ENCODE measurements at places on chromosomes 3 and 15.
A peak's percentile ranks its signal among the peaks of the same experiment; 100 is the strongest.

DNA sequence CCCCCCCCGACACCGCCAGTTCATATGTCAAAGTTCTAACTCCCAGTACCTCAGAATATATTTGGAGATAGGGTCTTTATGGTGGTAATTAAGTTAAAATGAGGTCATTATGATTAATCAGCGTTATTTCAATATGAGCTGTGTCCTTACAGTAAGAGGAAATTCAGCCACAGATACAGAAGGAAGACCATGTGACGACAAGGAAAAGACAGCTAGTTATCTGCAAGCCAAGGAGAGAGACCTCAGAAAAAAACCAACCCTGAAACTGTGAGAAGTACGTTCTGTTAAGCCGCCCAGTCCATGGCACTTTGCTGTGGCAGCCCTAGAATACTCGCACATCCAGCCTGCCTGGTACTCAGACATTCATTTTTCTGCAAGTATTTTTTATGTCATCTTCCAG, 62.3 kb upstream of the ARL8B start:
- no peaks in the 10 kb centered on the region for H3K27me3 ChIP-seq
- H3K36me3 ChIP-seq: no peaks in the 10 kb centered on the region
- no peaks in the 10 kb centered on the region for H3K4me1 ChIP-seq
- H3K4me3 ChIP-seq: no peak overlapping the region
- no peak overlapping the region for H3K27ac ChIP-seq
- no peak for DNase-seq

DNA sequence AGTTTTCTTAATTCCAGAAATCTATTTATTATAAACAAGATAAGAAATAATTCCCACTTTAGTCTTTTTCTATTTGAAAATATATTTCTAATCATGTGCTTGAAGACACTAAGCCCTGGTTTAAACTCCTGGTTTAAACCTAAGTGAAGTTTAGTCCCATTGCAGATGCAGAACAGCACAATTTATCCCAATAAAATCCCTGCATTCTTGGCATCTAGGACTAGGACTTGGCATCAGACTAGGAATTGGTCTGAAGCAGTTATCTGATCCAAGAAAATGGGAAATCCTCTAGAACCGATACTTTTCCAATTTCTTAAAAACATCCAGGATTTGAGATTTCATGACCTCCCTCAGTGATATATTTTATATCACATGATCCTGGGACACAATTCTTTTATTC, 168.8 kb upstream of the VEPH1 start:
- no peaks in the 10 kb centered on the region for H3K27me3 ChIP-seq
- no peaks in the 10 kb centered on the region for H3K36me3 ChIP-seq
- H3K4me3 ChIP-seq: no peak overlapping the region

- H3K27ac ChIP-seq: peak overlapping the region; percentile 17
- H3K4me3 ChIP-seq: no peak overlapping the region
- no peaks in the 10 kb centered on the region for H3K27me3 ChIP-seq
- no peak for DNase-seq
- no peaks in the 10 kb centered on the region for H3K4me1 ChIP-seq
- H3K36me3 ChIP-seq: peaks cover 48% of the 10 kb centered on the region
These were observed 12.6 kb upstream of the LMAN1L start for GRCh38 chr15:74799856-74800558.

DNA sequence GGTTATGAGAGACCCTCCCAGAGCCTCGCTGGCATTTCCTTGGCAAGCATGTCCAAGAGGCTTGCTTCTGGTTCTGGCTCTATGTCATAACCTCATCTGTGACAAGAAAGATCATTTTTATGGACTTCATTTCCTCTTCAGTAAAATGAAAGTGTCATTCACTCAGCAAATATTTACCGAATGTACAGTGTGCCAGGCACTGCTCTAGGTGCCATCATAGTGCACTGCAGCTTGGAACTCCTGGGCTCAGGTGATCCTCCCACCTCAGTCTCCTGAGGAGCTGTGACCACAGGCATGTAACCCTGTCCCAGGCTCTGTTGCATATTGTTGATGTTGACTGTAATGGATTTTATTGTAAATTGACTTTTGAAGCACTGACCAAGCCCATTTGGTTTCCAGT, 18.7 kb upstream of the ITPKA start:
- no peak for DNase-seq
- no peak overlapping the region for H3K27ac ChIP-seq
- H3K36me3 ChIP-seq: peaks cover 47% of the 10 kb centered on the region
- H3K4me1 ChIP-seq: no peaks in the 10 kb centered on the region

DNA sequence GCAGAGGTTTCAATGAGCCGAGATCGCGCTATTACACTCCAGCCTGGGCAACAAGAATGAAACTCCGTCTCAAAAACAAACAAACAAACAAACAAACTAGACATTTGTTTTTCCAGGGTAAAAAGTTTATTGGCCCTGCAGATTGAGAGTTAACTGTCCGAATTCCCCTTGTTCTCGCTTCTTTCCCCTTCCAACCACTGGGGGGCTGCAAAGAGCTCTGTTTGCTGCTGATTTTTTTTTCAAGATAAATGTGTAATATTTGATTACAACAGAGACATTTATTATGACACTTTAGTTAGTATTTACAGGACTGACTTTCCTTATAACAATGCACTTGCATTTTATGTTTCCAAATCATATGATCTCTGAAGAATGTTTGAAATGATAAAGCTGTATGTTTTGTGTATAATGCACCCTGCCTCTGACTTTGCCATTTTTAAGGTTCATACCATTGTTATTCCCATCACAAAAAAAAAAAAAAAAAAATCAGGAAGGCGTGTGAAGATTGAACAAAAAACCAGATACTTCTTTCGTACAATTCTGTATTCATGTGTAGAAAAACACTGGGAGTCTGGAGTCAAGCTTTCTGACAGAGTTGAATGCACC, 2.8 kb downstream of the CLSTN2 start:
- peaks cover 47% of the 10 kb centered on the region for H3K27me3 ChIP-seq
- no peak overlapping the region for H3K27ac ChIP-seq
- H3K4me3 ChIP-seq: no peak overlapping the region
- H3K4me1 ChIP-seq: peaks cover 7% of the 10 kb centered on the region
- H3K36me3 ChIP-seq: no peaks in the 10 kb centered on the region

GRCh38 chr3:37309921-37310665, 135.7 kb upstream of the LRRFIP2 start:
- H3K27ac ChIP-seq: no peak overlapping the region
- DNase-seq: no peak
- H3K27me3 ChIP-seq: no peaks in the 10 kb centered on the region
- H3K4me3 ChIP-seq: no peak overlapping the region
- H3K4me1 ChIP-seq: no peaks in the 10 kb centered on the region

- no peak overlapping the region for H3K4me3 ChIP-seq
- no peak for DNase-seq
- no peaks in the 10 kb centered on the region for H3K27me3 ChIP-seq
- H3K36me3 ChIP-seq: no peaks in the 10 kb centered on the region
- H3K27ac ChIP-seq: no peak overlapping the region
- peaks cover 5% of the 10 kb centered on the region for H3K4me1 ChIP-seq
These were observed 82.4 kb downstream of the P3H2 start for GRCh38 chr3:190038050-190038933.

DNA sequence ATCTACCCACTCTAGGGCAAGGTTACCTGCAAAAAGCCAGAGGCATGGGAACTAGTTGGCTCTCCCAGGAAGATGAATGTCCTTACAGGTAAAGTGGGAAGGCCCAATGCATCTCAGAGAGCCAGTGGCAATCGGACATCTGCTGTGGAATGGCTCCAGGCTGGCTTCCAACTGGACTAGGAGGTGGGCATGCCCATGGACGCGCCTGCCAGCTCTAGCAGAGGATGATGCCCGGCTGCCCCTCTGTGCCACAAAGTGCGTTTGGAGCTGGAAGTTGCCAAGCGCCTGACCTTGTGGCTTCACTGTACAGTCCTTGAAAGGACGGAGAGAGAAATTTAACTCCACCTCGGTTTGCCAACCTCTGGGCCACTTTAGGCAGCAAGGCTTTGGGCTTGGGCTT, 84.4 kb downstream of the NR2F2 start:
- H3K27ac ChIP-seq: no peak overlapping the region
- no peak for DNase-seq
- H3K27me3 ChIP-seq: peaks cover 100% of the 10 kb centered on the region
- peaks cover 11% of the 10 kb centered on the region for H3K4me1 ChIP-seq

- H3K4me1 ChIP-seq: no peaks in the 10 kb centered on the region
- H3K27ac ChIP-seq: no peak overlapping the region
- H3K4me3 ChIP-seq: no peak overlapping the region
- DNase-seq: no peak
- H3K27me3 ChIP-seq: no peaks in the 10 kb centered on the region
These were observed 162.2 kb downstream of the LPP start for GRCh38 chr3:188316021-188316722.

GRCh38 chr3:182567700-182568099, 225.6 kb upstream of the ATP11B start:
- peaks cover 13% of the 10 kb centered on the region for H3K4me1 ChIP-seq
- peak overlapping the region; percentile 29 for H3K27ac ChIP-seq
- DNase-seq: peak; percentile 24
- no peak overlapping the region for H3K4me3 ChIP-seq

GRCh38 chr3:19901918-19902317, 32.1 kb downstream of the EFHB start:
- DNase-seq: no peak
- H3K36me3 ChIP-seq: no peaks in the 10 kb centered on the region
- no peak overlapping the region for H3K4me3 ChIP-seq

GRCh38 chr15:62790546-62790945, 252.0 kb upstream of the TPM1 start:
- no peak for DNase-seq
- no peaks in the 10 kb centered on the region for H3K36me3 ChIP-seq
- no peaks in the 10 kb centered on the region for H3K27me3 ChIP-seq
- no peak overlapping the region for H3K4me3 ChIP-seq
- peaks cover 14% of the 10 kb centered on the region for H3K4me1 ChIP-seq

GRCh38 chr15:55789066-55789660, 46.2 kb upstream of the PRTG start:
- peaks cover 13% of the 10 kb centered on the region for H3K4me1 ChIP-seq
- no peak overlapping the region for H3K4me3 ChIP-seq
- no peaks in the 10 kb centered on the region for H3K36me3 ChIP-seq
- no peak for DNase-seq
- H3K27me3 ChIP-seq: no peaks in the 10 kb centered on the region

DNA sequence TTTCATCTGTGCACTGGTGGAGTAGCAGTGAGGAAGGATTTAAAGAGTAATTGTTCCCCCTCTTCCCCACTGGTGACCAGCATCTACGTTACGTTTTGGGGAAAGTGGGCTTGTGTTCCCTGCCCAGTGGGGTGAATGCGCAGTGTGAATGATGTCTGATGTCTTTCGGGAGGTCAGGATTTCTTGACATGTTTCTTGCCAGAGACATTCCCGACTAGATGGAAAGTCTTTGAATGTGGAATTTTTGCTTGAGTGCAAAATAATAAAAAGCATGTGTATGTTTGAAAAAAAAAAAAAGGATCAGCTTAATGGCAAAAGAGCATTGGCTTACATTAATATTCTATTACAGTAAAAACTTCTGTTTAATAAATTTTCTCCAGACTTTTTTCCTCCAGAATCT, 632.2 kb downstream of the FOXP1 start:
- no peak for DNase-seq
- H3K27ac ChIP-seq: no peak overlapping the region
- no peaks in the 10 kb centered on the region for H3K36me3 ChIP-seq
- no peaks in the 10 kb centered on the region for H3K27me3 ChIP-seq
- H3K4me3 ChIP-seq: no peak overlapping the region
- peaks cover 21% of the 10 kb centered on the region for H3K4me1 ChIP-seq

DNA sequence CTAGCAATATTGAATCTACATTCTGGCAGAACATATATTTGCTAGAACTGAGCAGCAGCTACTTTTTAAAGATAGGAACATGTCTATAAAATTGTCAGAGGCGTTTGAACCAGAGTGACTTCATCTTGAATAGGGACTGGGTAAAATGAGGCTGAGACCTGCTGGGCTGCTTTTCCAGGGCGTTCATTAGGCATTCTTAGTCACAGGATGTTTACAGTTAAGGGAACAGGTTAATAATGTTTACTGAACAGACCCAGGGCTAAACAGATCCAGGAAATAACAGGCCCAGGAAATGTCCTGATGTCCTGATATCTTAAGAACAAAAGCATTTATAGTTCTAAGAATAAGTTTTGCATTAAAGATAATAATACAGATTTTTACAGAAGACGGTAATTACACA, 34.5 kb upstream of the B3GALNT1 start:
- no peaks in the 10 kb centered on the region for H3K4me1 ChIP-seq
- H3K27ac ChIP-seq: no peak overlapping the region
- H3K27me3 ChIP-seq: peaks cover 2% of the 10 kb centered on the region
- no peaks in the 10 kb centered on the region for H3K36me3 ChIP-seq
- H3K4me3 ChIP-seq: no peak overlapping the region

DNA sequence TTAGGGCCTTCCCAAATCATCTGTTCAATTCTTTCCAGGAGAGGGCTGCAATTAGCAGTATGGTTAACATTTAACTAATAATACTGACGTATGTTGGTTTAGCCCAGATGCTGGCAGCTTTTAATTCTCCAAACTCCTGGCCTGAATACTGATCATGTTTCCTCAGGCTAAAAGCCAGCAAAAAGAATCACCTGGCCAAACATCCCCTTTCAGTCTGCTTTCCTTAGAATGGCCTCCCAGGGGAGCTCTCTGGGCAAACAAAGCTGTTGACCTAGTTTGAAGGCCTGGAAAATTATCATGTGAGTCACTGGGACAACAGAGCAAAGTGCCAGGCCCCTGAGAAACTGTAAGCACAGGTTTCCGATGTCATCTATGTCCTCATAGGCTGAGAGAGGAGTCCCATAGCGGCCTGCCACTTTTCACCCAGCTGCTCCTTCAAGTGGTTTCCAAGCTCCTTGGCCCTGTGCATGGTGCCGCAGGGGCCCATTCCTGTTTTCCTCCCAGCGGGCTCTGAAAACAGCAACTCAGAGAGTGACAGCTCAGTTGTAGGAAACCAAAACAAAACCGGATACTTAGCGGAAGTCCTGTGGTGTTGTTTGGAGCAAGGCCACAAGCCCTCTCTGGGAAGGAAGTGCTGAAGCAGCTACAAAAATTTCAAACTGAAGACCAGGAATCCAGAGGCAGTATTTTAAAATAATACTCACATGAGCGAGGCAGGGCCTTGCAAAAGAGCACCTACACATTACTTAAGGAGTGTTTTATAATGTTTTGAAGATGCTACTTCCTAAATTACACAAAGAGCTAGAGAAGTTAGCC, 36.5 kb upstream of the RAB11A start:
- H3K27me3 ChIP-seq: no peaks in the 10 kb centered on the region
- H3K4me1 ChIP-seq: peaks cover 3% of the 10 kb centered on the region
- H3K27ac ChIP-seq: peak overlapping the region; percentile 34

GRCh38 chr15:31367021-31367729, 40.5 kb downstream of the KLF13 start:
- DNase-seq: no peak
- no peak overlapping the region for H3K4me3 ChIP-seq
- H3K4me1 ChIP-seq: peaks cover 2% of the 10 kb centered on the region
- no peaks in the 10 kb centered on the region for H3K36me3 ChIP-seq

- H3K36me3 ChIP-seq: no peaks in the 10 kb centered on the region
- H3K27me3 ChIP-seq: no peaks in the 10 kb centered on the region
These were observed 55.6 kb upstream of the ICE2 start for GRCh38 chr15:60534546-60534945.

- no peak for DNase-seq
- H3K36me3 ChIP-seq: no peaks in the 10 kb centered on the region
- H3K4me1 ChIP-seq: peaks cover 1% of the 10 kb centered on the region
- no peak overlapping the region for H3K27ac ChIP-seq
These were observed 80.5 kb upstream of the SLC24A5 start for GRCh38 chr15:48040166-48040817.
